ENCODE measurements at places on chromosomes 4 and X. TPM values are rescaled to one million over a fixed set of nuclear protein-coding genes. Genes with fewer than 3 reads are reported as not detected.

DNA sequence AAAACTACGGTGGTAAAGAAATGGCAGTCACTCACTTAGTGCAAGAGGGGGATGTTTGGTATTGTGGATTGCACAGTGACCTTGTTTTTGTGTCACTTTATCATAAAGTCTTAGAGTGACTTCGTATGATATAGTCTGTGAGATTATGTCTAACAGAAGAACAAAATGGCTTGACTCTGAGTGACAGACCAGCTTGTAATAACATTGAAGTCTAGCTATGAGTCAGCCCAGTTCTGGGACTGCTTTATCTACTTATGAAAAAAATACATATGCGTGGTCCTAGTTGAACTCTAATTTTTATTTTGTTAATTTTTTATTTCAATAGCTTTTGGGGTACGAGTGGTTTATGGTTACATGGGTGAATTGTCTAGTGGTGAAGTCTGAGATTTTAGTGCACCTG is 20.0 kb downstream of the DCLK2 start:
- DNase-seq = peak; percentile 17

DNA sequence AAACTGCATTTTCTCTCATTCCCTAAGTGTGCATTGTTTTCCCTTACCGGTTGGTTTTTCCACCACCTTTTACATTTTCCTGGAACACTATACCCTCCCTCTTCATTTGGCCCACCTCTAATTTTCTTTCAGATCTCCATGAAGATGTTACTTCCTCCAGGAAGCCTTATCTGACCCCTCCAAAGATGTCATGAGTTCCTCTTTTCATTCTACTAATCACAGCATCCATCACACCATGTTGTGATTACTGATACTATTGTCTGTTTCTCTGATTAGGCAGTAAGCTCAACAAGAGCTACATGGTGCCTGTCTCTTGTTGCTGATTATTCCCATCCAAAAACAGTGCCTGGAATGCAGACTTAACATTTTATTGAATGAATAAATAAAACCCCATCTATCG is 2.9 kb upstream of the AFP start:
- DNase-seq = no peak

DNA sequence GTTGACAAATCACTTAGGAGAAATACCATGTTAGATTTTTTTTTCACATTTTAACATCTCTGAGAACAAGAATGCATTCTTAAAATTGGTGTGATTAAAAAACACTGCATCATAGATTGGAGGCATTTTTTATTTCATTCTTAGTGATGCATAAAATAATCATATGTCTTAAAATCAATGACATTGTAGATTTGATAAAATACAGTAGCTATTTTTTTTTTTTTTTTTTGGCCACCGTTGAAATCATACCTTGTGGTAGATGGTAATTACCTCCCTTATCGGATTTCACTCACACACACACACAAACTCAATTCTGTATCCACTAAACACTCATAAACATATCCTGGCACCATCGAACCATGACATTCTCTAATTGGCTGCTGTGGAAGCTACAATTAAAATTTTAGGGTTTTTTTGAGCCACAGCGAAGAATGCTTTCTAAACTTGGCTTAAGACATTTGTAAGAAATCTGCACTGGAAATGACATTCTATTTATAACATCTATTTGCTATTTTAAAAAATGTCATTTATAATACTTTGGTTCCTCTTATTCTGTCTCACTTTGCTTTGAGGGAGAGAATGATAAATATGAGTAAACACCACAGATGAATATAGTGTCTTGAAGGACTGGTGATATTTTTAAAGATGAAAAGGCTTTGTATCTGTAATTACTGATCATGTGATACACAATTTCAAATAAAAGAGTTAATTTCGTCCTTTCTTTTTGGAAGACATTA is 60.1 kb downstream of the CCSER1 start:
- DNase-seq = no peak

GRCh38 chrX:148609515-148610327 is 109.3 kb downstream of the AFF2 start:
- no peak for DNase-seq

STATH gene
- total RNA-seq = not detected

SMAD1 gene
- 78.8 TPM for total RNA-seq

SAGE1 gene
- total RNA-seq = not detected

SSX4B gene
- total RNA-seq = not detected

Measured in dermis microvascular lymphatic vessel endothelial cell (primary cell).